ENCODE measurements at places on chromosomes 1 and 21. TPM values are rescaled to one million over a fixed set of nuclear protein-coding genes. Genes with fewer than 3 reads are reported as not detected.

The SV2A gene
- 40.3 TPM for total RNA-seq

The CELA2B gene
- not detected for total RNA-seq

The PRR9 gene
- not detected for total RNA-seq

The MROH9 gene
- not detected for total RNA-seq

The GJC2 gene
- 1.7 TPM for total RNA-seq

The NGF gene
- 0.14 TPM for total RNA-seq

The OPTC gene
- total RNA-seq = 0.30 TPM

The C1QB gene
- total RNA-seq = not detected

The MIXL1 gene
- total RNA-seq = 61.1 TPM

The RGS18 gene
- total RNA-seq = not detected

The SYT6 gene
- 41.6 TPM for total RNA-seq

The ADAMTS5 gene
- 0.52 TPM for total RNA-seq

The MATN1 gene
- total RNA-seq = 0.76 TPM

The DIP2A gene
- 30.2 TPM for total RNA-seq

The SLC1A7 gene
- total RNA-seq = 0.18 TPM

The KRTAP11-1 gene
- not detected for total RNA-seq

The BGLAP gene
- total RNA-seq = 2.7 TPM

The PLA2G2E gene
- total RNA-seq = not detected

The VSIG8 gene
- total RNA-seq = not detected

The NPHS2 gene
- not detected for total RNA-seq

The PADI2 gene
- 2.1 TPM for total RNA-seq

The UBE2U gene
- total RNA-seq = not detected

The ST6GALNAC5 gene
- total RNA-seq = 11.6 TPM

The FLG gene
- not detected for total RNA-seq

The CHODL gene
- total RNA-seq = 15.8 TPM

The C1orf185 gene
- not detected for total RNA-seq

The PEAR1 gene
- total RNA-seq = 1.2 TPM

The KIF14 gene
- 16.3 TPM for total RNA-seq

The TTC22 gene
- 0.92 TPM for total RNA-seq

The TRNP1 gene
- total RNA-seq = 30.5 TPM

The SELL gene
- not detected for total RNA-seq

The PLA2G2F gene
- total RNA-seq = not detected

The SPATA21 gene
- 0.07 TPM for total RNA-seq

The HOOK1 gene
- total RNA-seq = 9.1 TPM

The MEX3A gene
- total RNA-seq = 65.2 TPM

The CMPK1 gene
- 72.1 TPM for total RNA-seq

The OR10Z1 gene
- not detected for total RNA-seq

The PAFAH2 gene
- 11.1 TPM for total RNA-seq

The CHIA gene
- not detected for total RNA-seq

The B3GALT5 gene
- total RNA-seq = 5.7 TPM

The DNASE2B gene
- total RNA-seq = 0.38 TPM

The TMEM35B gene
- total RNA-seq = 43.0 TPM

The CD2 gene
- not detected for total RNA-seq

The CLCNKB gene
- 2.4 TPM for total RNA-seq

The ATAD3B gene
- total RNA-seq = 44.1 TPM

The CC2D1B gene
- total RNA-seq = 20.5 TPM

Measured in H7 (cell line).